ENCODE measurements at places on chromosomes 12 and 14.

DNA sequence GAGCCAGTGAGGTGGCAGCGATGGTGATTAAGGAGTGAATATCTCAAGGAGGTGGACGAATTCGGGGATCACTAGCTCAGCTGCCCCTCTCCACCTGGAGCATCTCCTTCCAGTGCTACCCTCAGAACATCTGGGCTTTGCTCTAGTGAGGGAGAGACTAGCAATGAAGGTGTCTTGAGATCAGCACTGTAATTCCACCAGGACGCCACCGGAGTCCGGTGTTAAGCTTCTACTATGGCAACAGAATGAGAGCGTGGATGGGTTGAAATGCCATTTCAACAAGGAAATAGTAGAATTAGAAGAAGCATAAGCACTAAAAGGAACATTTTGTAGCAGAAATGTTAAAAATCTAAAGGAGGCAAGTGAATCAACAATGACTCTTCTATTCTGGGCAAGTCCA is 61.1 kb downstream of the NTF3 start:
- no peak for DNase-seq

DNA sequence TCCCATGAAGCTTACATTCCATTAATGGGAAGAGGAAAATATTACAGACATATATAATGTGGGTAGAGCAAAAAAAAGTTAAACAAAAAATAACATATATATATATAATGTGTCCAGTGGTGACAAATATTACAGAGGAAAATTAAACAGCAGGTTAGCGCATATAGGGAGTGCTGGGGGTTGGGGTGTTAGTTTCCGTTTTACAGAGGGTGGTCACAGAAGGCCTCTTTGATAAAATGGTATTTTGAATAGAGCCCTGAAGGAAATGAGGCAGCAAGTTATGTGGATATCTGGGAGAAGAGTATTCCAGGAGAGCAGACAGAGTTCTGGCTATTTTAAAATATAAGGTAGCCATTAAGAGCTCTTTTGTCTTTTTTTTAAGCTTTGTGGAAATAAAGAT is 73.2 kb downstream of the DCAF5 start:
- DNase-seq, result no peak

DNA sequence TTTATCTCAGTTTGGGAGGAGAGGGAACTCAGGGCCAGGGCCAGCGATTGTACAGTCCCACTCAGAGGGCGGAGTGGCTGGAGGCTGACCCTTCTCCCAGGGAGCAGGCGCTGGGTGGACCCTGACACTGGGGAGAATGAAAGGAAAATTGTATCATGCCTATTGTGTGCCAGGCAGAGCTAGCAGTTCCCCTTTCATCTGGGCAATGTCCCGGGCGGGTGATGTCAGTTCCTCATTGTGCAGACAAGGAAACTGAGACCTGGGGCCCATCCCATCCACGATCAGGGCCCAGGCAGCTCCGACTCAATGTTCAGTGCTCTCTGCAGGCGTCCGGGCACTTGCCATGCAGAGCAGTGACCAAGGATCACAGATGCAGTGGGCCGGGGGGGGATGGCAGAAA is 101.9 kb upstream of the RTL1 start:
- DNase-seq, result no peak

GRCh38 chr14:92860049-92860840 is 62.7 kb upstream of the CHGA start:
- DNase-seq, result no peak

GRCh38 chr14:71566276-71566675 is 366.0 kb upstream of the RGS6 start:
- DNase-seq, result no peak

DNA sequence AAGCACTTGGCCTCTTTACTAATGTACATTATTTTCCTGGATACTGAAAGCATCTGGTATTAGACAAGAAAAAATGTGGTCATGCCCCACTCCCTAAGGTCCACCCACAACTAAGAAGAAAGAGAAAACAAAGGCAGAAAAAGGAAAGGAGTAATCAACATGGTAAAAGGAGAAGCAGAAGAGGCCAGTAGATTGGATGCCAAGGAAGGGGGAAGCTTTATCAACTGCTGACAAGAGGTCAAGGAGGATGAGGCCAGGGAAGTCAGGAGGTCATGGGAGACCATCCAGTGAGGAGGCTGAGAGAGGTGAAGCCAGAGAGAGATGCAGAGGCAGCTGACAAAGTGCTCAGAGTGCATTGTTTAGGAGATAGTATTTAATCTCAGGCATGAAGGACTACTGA is 383.5 kb downstream of the ZFP36L1 start:
- no peak for DNase-seq

- no peak for DNase-seq
Observed at GRCh38 chr12:34591966-34592365, 569.7 kb downstream of the ALG10 start.

DNA sequence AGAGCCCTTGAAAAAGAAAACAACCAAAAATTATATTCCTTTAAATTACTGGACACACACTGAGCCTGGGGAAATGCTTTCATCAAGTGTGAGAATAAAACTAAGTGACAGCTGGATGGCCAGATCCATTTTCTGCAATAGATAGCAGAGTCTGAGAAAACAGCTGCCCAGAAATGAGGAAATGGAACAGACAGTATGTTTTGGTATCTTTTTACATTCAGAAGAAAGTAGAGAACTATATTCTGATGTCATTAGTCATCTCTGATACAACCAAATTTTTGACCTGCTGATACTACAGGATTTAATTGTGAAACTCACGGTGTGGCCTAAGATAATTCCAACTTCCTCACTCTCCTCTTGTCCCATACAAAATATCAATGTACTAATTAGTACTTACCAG is 78.2 kb downstream of the HMGA2 start:
- no peak for DNase-seq

DNA sequence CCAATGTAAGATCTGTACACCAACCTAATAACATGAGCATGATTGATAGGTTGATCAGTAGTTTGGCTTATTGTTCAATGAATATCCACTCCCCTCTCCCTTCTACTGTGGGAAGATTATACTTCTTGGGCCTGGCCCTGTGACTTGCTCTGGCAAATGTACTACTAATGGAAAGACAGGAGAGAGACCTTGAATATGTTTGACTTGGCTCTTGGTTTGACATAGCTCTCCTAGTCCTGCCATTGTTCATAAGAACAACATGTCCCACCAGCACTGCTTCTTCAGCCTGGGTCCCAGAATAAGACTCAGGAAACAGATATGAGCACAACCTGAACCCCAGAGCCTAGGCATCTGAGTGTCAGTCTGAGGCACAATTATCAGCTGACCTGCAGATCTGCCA is 112.8 kb upstream of the RESF1 start:
- DNase-seq, result no peak

- DNase-seq, result no peak
Observed at GRCh38 chr12:64998371-64999147, 122.5 kb downstream of the WIF1 start.

GRCh38 chr14:94056579-94057308 is 24.3 kb downstream of the DDX24 start:
- no peak for DNase-seq

DNA sequence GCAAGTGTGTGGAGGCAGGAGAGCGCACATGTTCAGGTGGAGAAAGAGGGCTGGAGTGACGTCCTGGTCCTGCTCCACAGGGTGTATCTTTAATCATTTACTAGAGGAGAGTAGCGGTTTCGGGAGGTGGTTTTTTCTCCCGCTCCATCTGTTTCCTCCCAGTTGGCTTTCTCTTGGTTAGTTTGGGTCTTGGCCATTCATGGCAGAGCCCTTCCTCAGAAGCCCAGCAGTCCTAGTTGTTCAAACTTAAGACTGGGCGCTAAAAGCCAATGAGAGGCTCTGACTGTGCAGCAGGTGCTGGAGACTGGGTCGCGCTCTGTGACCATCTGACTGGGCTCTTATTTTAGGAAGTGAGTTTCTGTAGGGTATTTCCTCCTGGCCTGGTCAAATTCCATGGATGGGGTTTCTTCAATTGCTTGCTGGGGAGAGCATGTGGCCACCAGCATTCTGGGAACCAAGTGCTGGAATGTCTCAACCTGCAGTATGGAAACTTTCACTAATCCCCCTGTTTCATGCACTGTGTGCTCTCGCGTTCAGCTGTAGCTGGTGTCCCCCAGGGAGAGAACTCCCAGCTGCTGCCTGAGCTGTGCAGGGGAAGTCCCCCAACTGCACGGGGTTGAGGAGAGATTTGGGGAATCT is 27.4 kb upstream of the TSPAN9 start:
- no peak for DNase-seq

GRCh38 chr14:100292776-100293461 is 13.3 kb downstream of the SLC25A29 start:
- DNase-seq, result no peak

- no peak for DNase-seq
Observed at GRCh38 chr12:89251342-89252271, 100.7 kb downstream of the DUSP6 start.
